ENCODE measurements at places on chromosomes 11 and 22.

DNA sequence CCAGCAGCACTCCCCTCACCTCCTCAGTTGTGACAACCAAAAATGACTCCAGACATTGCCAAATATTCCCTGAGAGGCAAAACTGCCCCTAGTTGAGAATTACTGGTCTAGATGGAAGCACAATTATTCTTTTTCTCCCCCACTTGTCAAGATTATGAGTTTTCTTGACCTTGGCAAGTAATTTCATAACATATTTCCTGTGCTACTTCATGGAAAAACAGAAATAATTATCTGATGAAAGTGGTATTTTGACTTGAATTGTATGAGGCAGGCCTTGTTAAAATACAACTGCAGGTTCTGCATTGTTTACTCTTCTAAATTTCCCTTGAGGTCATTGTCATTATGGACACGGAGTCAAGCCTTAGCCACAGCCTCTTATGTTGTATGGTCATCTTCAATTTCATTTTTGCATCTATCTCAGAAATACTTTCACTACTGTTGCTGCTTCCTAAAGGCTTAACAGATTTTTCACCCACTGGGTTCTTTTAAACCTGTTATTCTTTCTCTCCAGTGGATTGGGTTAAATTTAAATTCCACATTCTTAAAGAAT, 32.2 kb upstream of the LDLRAD3 start:
- no peak for DNase-seq

- peak; percentile 23 for DNase-seq
Measured at GRCh38 chr22:37999640-38000272, 15.4 kb upstream of the SOX10 start.

- no peak for DNase-seq
Measured at GRCh38 chr11:7759010-7759409, 37.7 kb downstream of the OR5P2 start.

DNA sequence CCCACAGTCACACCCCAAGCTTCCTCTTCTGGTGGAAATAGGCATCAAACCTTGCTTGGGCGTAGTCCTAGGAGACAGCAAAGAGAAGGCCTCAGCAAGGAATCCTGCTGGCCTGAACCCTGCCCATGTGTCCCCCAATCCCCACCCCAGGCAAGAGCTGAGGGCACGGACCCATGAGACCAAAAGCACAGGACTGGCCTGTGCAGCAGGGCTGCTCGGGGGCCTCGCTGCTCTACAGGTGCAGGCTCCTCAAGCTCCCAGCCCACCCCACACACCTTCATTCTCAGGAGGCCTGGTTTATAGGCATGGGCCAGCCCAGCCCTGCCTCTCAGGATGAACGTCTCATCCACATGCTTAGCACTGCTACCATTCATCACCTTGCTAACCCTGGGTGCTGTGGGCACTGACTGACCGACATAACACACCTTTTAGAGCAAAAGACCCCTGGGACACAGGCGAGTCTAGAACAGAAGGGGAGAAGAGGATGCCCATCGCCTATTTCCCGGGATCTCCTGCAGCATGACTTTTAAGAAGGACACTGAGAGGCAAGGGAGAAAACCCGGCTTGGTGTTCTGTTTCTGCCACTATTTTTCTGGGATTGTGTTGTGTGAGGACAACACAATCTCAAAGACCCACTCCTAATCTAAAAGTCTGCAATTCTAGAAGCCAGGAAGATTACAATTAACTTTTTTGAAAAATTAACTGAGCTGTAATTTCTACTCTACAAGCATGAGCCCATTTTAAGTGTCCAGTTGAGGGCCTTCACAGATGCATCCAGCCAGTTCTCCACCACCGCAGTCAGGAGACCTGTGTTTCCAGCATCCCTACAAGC, 15.4 kb downstream of the TCIRG1 start:
- no peak for DNase-seq

- no peak for DNase-seq
Measured at GRCh38 chr11:7642747-7643146, 30.6 kb downstream of the CYB5R2 start.

Measured in small intestine (tissue), 16 donors.